ENCODE measurements at places on chromosomes 1 and 21. TPM values are rescaled to one million over a fixed set of nuclear protein-coding genes. Genes with fewer than 3 reads are reported as not detected.

DNA sequence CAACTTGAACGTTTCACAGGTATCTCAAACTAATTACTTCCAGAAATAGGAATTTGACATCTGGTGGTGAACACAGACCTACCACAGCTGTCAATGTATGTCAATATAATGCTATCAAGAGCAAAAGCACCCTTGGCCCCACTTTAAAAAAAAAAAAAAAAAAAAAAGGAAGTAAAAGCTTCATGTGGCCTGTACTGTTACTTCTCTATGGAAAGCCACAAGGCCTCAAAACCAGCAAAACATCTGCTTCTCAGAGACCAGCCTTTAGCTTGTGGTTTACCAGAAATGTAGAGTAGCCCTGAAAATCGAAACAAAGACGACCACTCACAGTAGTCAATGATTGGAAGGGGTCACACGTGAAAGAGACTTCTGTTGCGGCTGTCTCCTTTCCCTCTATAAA lies 109.6 kb downstream of the SLC45A1 start:
- no peak for DNase-seq

DNA sequence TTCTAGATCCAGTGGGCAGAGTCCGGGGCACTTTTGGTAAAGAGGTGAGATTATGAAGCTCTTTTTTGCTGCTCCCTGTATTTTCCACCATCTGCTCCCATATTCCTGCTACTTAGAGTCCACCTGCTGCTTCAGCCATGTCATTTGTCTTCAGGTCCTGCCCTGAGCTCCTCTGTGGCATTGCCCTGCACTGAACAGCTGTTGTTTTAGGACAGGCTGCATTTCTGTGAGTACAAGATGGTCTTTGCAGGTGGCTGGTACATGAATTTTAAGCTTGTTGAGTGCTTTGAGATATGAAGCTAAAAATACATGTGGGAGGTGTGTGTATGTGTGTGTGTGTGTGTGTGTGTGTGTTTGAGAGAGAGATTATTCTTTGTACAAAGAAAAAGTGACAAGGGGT lies 21.9 kb downstream of the MT1HL1 start:
- DNase-seq = no peak

DNA sequence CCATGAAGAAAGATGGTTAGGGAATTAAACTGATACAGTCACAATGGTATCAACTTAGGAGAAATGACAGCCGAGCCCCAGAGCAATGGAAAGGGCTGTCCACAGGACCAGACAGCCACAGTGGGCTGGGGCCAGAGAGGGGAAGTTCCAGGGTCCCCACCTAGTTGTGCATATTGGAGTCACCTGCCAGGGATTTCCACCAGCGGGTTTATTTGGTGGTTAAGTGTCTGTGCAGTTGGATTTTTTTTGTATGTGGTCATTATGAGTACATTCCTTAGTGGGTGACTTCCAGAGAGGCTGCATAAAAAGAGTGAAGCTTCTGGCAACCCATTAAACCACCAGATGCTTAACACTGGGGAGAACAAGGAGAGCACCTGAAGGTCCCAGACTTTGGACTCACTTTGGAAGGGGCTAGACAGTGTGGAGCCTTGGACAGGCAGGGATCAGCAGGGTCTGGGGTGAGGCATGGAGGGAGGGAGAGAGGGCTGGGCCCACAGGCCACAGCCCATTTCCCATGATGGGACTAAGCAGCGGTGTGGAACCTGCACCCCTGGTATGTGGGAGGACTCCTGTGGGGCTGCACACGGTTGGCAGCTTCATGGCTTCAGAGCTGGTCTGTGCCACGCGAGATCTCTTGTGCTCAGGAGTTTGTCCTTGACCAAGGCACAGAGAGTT lies 7.8 kb upstream of the PTTG1IP start:
- DNase-seq = no peak

DNA sequence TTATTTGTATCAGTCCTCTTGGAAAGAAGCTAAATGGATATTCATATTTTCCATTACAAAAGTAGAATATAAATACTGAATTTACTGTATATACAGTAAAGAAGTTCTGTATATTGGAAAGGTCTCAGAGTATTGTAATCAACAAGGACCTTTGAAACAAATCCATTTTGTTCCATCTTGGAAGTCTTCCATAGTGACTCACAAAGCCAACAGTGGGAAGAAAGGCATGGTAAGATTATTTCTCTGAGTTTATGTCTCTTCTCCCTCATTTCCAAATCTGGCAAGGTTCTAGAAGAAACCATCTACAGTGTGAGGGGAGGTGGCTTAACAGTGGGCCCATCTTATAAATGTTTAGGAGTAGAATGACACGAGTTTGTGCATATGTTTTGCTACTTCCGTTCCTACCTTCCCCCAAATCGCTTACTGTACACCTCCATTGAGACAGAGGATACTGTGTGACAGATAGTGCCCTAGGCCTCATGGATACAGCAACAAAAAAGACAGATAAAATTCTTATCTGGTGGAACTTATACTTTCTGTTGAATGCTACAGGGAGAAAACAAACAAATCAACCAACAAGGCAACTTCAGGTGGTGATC lies 22.1 kb upstream of the SSX2IP start:
- DNase-seq = no peak

DNA sequence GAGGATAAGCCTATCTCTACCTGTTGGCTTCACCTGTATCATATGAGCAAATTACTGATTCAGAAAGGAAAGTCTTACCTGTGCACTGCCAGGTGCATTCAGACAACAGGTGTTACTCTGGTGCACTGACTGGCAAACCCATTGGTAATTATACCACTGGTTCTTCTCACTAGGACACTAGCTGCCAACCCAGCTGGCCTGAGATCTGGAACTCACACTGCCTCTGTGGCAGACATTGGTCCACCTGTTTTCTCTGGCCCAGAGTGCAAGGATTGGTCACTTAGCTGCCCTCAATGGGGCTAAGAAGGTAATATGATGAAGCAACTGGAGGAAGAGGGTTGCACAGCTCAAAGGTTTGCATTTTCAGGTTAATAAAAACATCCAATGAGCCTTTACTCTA lies 140.2 kb upstream of the DNAH14 start:
- no peak for DNase-seq

DNA sequence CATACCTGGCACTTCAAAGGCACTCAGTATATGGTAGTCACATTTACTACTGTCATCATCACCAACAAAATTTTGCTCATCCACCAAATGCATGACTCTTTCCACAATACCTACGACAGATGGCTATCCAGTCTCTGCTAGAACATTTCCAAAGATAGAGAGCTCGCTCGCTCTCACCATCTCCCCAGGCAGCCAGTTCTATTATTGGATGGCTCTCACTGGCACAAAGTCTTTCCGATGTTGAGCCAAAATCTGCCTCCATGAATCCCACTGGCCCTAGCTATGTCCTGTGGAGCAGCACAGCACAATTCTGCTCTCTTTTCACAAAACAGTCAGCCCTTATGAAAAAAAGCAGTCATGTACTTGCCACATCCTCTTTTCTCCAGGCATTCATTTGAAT lies 102.1 kb downstream of the DAB1 start:
- no peak for DNase-seq

DNA sequence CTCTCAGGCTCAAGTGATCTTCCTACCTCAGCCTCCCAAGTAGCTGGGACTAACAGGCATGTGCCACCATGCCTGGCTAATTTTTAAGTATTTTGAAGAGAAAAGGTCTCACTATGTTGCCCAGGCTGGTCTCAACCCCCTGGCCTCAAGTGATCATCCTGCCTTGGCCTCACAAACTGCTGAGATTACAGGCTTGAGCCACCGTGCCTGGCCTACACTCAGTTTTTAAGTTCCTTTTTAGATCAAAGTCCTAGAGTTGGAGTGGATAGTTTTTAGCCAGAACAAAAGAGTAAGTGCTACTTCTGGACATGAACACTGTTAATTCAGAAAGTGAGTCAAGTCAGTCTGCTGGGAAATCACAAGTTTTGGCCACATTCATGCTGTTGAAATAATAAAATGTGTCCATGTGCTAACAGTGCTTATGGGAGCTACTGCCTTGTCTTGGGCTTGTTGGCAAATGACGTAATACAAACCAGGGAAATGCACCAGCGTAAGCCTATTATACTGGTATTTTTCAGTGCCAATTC lies 84.2 kb downstream of the NDUFS5 start:
- DNase-seq = no peak

DNA sequence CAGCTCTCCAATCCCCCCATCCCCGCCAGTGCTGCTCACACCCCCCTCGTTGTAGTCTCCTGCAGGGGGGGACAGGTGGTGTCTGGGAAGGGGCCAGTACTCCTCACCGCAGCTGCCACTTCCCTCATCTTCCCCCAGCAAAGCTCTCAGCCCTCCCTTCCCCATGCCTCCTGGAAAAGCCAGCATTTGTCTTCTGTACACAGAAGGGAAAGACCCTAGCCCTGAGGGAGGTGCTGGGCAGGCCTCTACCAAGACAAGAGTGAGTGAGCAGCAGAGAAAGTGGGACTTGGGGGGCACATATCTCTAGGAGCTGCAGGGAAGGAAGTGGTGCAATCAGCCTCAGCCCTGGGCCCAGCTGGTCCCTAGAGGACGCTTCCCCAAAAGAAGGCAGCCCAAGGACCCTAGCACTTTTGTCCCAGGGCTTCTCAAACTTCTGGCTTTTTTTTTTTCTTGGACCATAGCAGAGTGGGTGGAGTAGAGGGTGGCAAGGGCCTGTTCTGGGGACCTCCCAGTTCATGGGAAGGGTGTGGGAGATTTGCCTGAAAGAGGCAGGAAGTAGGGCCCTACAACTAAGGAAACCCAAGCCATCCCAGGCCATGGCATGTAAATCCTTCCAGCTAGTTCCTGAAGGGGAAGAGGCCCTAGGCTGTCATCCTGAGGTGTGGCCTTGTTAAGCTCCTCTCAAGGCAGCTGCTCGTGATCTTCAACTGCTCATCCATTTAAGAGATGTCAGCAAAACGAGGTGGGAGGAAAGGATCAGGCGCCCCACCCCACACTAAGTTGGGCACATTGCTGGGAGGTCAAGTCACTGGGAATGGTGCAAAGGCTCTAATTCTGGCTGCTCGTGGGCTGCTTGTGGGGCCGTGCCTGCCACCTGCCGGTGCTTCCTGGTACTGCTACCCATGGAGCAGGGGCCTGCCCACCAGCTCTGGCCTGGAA lies 12.6 kb downstream of the ZC3H12A start:
- peak; percentile 86 for DNase-seq

GRCh38 chr1:174874331-174875053 lies 125.3 kb upstream of the CACYBP start:
- DNase-seq = no peak

- peak; percentile 84 for DNase-seq
These were observed 352 bp downstream of the KCNK1 start for GRCh38 chr1:233614173-233614742.

OR2T11 gene
- 1.8 TPM for total RNA-seq

HMCN1 gene
- total RNA-seq = 26.0 TPM

GPR25 gene
- total RNA-seq = not detected

PTGFR gene
- 0.78 TPM for total RNA-seq

GOLT1A gene
- 7.6 TPM for total RNA-seq

SPRR2E gene
- not detected for total RNA-seq

Measured in upper lobe of left lung (tissue), 6 donors.